GM12865 (cell line): ENCODE measurements at places on chromosomes 2 and 18.

- DNase-seq = no peak
These were observed 30.0 kb downstream of the ATOH8 start for GRCh38 chr2:85783796-85784195.

DNA sequence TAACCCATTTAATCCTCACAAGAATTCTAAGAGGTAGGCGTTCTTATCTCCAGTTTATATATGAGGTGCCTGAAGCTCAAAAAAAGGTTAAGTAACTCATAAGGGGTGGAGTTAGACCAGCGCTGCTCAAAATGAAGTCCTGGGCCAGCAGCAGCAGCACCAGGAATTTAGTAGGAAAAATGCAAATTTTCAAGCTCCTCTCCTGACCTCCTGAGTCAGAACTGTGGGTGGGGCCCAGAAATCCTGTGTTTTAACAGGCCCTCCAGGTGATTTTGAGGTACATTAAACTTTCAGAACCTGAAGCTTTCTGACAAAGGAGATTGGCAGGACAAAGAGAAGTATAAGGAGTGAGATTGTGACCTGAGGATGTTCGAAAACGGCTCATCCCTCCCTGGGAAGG, 66.0 kb upstream of the CCDC85A start:
- DNase-seq = no peak

DNA sequence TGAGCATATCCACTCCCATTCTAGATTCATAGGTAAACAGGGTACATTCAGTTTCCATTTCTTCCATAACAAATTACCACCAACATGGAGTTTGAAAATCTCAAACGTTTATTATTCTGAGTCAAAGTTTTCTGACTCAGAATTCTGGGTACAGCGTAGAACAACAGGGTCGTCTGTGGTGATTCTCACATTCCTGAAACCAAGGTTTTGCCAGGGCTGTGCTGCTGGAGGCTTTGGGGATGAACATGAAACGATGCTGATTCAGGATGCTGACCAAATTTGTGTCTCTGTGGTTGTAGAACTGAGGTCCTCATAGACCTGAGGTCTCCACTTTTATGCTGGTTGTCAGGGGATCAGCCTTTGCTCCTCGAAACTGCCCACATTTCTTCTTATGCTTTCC, 255.7 kb downstream of the DSEL start:
- no peak for DNase-seq

GRCh38 chr2:128752691-128753263, 434.1 kb upstream of the HS6ST1 start:
- DNase-seq = peak; percentile 19

GRCh38 chr2:117087535-117088291, 726.8 kb upstream of the DDX18 start:
- no peak for DNase-seq

- no peak for DNase-seq
These were observed 2.0 kb upstream of the TUBB6 start for GRCh38 chr18:12305930-12306629.

- no peak for DNase-seq
These were observed 83.8 kb upstream of the ACVR2A start for GRCh38 chr2:147760984-147761383.

- DNase-seq = no peak
These were observed 36.1 kb downstream of the RIT2 start for GRCh38 chr18:43079422-43079821.

DNA sequence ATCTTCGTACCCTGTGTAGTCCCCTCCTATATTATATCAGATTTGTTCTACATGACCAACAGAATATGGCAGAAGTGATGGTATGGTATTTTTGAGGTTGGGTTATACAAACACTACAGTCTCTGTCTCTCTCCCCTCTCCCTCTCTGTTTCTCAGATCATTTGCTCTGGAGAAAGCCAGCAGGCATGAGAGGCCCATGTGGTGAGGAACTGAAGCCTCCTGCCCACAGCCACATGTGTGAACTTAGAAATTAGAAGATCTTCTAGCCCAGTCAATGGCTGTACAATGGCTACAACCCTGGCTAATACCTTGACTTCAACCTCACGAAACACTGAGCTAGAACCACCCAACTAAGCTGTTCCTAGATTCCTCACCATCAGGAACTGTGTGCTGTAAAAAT, 250.6 kb downstream of the SMAD2 start:
- peak; percentile 81 for DNase-seq

GRCh38 chr2:192161656-192162290, 33.0 kb downstream of the TMEFF2 start:
- DNase-seq = no peak

- no peak for DNase-seq
These were observed 117.1 kb upstream of the DTNA start for GRCh38 chr18:34592961-34593382.

- DNase-seq = no peak
These were observed 3.2 kb upstream of the FEV start for GRCh38 chr2:218988164-218988563.

DNA sequence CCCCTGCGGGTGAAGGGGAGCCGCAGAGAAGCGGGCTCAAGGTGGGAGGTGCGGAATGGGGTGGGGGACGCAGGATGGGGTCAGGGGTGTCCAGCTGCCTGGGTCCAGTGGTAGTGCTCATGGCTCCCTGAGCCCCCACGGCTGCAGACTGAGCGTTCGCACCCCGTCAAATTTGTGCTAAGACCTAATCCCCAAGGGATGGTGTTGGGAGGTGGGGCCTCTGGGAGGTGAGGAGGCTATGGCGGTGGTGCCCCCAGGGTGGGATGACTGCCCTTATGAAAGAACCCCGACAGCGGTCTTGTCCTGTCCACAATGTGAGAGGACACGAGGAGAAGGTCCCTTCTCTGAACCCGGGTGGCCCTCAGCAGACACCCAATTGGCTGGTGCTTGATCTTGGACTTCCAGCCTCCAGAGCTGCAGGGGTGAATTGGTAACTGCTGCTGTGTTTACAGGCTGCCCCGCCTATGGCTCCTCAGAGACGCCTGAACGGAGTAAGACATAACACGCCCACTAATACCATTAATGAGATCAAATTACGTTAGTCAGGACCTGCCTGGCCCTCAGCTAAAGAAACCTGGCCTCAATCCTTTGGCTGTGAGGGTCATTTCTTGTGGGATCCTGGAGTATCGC, 42.6 kb downstream of the PXDN start:
- DNase-seq = no peak
